ENCODE measurements at places on chromosomes 7 and 10.

DNA sequence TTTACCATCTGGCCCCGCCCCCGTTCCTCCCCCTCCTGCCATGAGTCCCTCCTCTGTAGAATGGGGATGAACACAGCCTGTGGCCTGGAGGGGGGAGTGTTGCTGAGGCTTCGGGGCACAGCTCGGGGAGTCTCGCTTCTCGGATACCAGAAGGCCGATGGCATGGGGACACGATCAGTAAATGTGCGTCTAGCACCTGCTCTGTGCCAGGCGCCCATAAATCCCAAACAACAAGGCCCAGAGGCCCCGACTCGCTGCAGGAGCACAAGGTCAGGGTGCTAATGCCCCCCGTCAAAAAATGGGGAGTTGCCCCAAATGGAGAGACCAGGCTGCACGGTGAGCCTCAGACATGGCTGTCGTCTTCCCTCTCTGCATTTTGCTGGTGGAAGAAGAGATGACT is 40.7 kb downstream of the JAKMIP3 start:
- no peak for DNase-seq

- DNase-seq: no peak
Observed at GRCh38 chr10:123555616-123556015, 110.5 kb upstream of the GPR26 start.

DNA sequence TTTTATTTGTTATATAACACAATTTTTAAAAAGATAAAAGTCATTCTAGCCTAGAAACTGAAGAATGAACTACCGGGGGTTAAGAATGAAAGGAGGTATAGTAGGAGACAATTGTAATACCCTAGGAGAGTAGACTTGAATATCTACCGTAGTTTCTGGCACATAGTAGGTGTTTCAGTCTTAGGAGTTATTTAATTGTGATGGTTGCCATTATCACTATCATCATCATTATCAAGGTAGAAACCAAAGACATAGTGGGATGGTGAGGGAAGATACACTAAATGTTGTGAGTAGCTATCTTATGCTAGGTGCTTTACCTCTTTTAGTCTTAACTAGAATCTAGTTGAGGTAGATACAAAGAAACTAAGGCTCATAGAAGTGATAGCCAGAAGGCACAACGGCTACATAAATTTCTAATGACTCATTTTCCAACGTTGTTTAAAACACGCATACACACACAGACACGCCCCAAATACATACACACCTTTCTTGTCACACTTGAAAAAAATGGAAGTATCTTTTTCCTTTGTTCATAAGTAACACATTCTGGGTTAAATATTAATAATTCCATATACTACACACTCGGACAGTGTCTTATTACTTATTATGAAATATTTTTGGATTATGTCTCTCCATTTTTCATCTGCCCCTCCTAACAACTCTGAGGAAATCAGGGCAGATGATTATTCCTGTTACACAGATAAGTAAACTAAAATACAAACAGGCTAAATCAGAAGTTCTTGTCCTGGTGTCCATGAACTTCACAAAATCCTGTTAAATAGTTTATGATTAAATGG is 2.0 kb upstream of the ANLN start:
- DNase-seq: no peak

DNA sequence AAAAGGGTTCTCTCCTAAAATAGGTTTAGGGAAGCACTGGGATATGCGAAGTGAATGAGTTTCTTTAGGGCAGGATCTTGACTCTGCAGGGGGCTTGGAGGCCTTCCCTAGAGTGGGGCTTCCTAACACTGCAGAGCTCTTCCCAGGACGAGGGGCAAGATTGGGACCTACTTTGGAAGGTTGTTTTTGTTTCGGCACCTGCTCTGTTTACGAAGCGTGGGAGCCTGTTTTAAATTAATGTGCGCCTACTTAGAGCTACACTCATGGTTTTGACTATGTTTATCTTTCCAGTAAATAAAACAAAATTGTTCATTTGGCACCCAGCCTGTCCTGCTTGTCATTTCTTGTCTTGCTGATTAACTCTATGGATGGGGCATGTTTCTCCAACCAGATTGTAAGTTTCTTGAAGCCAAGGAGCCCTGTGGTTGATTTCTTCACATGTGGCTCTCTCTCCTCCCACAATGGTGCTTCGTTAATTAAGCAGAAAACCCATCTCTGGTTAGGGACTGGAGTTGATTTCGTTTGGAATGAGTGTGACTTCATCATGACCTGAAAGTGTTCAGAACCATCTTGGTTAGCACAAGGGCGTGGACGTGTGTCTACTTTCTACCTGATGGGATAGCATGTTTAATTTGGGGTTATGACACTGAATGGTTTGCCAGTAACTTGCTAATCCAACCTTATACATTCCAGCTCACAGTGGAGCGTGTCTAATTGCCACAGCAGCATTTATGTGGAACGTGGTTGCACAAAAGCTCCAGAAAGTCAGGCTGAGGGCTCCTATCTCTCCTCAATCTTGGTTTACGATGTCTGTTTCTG is 98.1 kb downstream of the TCF7L2 start:
- DNase-seq: no peak

- no peak for DNase-seq
Observed at GRCh38 chr10:129546106-129546505, 79.1 kb downstream of the MGMT start.

- no peak for DNase-seq
Observed at GRCh38 chr10:118927321-118927720, 102.2 kb upstream of the NANOS1 start.

DNA sequence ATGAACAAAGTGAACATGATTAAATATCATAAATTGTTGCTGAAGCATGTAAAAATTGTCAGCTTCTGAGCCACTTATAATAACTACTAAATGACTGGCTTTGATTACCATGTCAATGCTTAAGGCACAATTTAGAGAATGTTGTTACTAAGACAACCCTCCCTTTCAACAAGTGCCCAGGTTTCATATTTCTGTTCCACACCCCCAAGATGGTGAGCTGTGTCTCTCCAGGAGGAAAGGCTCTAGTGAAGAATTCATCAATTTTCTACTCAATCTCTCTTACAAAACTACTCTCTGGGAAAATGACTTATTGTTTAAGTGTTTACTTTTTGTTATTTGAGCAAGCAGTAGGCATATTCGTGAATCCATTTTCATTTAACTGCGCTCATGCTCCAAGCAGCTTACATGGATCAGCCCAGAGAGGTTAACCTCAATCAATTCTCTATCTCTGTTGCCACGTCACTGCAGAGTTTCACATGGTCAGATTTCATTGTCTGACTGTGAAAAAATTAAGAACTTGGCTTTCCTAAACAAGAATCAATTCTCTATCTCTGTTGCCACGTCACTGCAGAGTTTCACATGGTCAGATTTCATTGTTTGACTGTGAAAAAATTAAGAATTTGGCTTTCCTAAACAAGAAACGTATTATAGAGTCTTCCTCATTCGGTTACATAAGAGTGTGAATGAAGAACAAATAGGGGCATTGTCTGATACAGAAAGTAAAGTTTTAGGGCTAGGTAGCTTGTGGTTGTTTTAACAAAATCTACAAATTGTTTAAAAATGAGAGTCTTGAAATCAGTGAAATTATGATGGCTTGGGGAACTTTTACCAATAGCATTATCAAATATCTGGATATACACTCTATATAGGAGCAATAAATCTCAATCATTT is 49.7 kb downstream of the CCDC71L start:
- DNase-seq: peak; percentile 9

GRCh38 chr10:26556748-26557640 is 118.9 kb downstream of the APBB1IP start:
- DNase-seq: peak; percentile 54

GRCh38 chr10:68153473-68154210 is 44.4 kb downstream of the MYPN start:
- DNase-seq: peak; percentile 96

DNA sequence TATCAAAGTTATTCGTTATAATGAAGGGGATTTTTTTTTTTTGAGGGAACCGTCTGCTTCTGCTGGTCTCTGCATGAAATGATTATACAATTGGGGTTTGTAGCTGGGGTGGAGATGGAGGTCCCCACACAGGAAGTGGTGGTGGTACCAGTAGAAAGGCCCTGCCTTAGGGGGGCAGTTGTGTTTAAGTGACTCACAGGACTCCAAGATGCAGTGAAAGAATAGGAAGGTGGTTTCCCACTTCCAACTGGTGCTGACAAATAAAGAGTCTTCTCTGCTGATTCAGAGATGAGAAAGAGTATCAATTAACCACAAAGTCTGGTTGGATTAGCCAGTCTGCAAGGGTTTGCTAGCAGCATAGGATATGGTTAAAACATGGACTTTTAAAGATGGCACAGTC is 376.0 kb downstream of the SORCS3 start:
- no peak for DNase-seq

DNA sequence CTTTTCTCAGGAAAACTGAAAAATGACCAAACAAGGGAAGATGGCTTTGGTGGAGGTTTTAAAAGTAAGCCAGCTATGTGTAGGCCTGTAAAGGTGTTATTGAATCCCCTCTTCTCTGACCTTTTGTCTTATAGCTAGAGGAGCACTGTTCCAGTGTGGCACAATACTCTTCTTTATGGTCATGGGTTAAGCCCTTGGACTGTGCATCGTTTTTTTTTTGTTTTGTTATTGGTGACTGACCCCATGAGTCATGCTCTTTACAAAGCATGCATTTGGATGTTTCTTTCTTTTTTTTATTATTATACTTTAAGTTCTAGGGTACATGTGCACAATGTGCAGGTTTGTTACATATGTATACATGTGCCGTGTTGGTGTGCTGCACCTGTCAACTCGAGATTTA is 19.6 kb upstream of the FAM25A start:
- DNase-seq: no peak

GRCh38 chr7:54811846-54812254 is 52.8 kb upstream of the SEC61G start:
- DNase-seq: no peak

DNA sequence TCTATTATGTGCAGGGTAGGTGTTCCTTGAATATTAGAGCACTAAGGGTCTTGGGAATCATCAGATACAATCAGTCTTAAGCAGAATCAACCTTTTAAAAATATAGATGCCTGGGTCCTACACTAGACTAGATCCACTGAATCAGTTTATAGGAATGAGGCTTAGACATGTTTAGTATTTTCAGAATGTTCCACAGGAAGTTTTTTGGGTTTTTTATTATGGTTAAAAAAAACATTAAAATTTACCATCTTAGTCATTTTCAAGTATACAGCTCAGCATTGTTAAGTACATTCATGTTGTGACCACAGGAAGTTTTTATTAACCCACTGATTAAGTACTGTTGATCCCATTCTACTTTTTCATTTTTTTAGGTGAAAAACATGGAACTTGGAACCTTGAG is 135.7 kb downstream of the LCOR start:
- DNase-seq: no peak

DNA sequence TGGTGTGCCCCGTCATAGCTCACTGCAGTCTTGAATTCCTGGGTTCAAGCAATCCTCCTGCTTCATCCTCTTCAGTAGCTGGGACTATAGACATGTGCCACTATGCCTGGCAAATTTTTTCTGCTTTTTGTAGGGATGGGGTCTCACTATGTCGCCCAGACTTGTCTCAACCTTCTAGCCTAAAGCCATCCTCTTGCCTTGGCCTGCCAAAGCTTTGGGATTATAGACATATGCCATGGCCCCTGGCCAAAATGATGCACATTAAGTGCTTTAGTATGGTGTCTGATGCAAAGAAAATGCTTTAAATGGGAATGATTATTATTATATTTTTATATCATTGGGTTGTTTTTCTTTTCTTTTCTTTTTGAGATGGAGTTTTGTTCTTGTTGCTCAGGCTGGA is 33.2 kb upstream of the VCL start:
- DNase-seq: no peak

Data from stromal cell of bone marrow (primary cell).